ENCODE measurements at places on chromosomes 7 and 10.

DNA sequence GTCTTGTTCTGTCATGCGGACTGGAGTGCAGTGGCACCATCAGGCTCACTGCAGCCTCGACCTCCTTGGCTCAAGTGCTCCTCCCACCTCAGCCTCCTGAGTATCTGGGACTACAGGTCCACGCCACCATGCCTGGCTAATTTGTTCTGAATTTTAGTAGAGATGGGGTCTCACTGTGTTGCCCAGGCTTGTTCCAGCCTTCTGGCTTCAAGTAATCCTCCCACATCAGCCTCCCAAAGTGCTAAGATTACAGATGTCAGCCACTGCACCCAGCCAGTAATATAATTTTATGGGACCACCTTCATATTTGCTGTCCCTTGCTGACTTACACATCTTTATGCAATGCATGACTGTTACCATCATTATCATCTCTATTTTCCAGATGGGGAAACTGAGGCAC, 1.5 kb upstream of the HSPB1 start:
- DNase-seq, result no peak

DNA sequence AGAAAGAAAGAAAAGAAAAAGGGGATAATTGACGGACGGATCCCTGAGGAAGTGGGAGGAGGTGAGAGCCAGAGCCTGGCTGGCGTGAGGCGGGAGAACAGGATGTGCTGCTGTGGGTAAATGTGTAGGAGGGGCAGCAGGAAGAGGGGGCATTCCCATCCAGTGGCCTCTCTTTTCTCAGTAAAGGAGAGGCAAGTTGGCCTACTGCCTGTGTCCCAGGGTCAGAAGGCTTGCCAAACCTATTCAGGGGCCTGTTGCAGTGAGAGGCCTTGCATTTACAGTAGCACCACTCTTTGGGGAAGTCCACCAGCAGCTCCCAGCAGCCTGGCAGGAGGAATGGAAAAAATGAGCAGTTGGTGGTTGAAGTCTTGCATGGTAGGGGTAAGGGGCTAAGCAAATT, 26.6 kb upstream of the ASCC1 start:
- no peak for DNase-seq

DNA sequence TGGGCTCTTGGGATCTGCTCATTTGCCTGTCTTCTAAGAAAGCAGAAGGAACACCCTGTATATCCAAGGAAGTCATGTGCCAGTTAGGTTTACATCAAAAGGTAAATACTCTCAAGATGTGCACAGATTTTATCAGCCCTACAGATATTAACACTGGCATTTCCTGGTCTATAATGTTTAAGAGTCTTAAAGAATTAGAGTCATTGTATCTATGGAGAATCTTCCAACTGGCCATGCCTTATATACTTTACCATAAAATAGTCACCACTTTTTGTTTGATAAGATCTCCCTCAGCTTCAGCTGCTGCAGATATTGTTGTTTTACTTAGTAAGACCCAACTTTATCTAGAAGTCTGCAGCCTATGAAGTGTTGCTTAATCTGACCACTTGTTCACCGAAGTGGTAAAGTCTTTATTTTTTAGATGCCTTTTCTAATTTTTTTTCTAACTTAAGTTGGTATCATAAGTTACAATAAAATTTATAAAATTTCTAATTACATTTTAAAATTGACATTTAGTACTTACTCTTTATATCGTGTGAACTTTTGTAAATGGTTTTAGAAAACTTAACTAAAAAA, 58.5 kb downstream of the CPED1 start:
- DNase-seq, result no peak

DNA sequence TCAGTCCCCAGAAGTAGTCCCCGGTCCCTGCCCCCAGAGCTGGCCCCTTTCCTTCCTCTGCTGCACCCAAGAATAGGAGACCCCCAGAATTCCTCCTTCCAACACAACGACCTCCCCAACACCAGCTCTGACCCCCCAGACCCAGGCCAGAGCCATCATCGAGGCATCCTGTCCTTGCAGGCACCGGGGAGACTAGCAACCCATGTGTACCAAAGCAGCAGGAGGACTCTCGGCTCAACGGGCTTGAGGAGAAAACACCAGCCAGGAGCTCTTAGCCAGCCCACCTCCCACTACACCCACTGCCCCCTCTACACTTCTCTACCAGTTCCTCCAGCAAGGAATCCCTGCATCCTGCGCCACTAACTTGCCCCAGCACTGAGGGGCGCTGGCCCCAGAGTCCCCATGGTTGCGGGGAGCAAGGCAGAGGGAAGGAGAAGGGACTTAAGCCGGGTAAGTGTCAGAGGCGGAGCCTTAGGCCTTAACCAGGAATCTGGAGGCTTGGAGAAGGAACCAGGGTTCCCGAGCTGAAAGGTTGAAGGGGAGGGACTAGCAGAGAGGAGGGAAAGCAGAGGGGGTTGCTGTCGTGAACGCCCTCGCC, 3.9 kb downstream of the GRID1 start:
- no peak for DNase-seq

- no peak for DNase-seq
Observed at GRCh38 chr7:157021871-157022680, 11.6 kb upstream of the MNX1 start.

- DNase-seq, result no peak
Observed at GRCh38 chr7:42854571-42855118, 57.2 kb downstream of the C7orf25 start.

DNA sequence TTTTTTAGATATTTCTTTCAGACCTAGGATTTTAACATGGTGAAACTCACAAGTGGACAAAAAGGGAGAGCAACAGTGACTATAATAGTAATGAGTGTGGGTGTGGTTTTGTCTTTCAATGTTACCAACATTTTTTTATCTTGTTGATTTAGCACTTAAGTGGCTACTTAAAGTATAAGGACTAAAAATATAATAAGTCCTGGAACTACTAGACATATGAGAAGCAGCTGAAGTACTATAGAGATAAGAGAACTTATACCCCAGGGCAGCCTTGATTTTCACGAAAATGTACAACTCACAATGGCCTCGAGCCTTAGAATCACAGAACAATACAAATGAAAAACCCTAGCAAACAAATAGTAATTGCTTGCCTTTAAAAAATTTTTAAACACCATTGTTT, 1151.8 kb downstream of the TYW1 start:
- DNase-seq, result no peak

GRCh38 chr7:18803923-18804322, 308.4 kb downstream of the HDAC9 start:
- no peak for DNase-seq

- DNase-seq, result no peak
Observed at GRCh38 chr10:59887006-59887405, 19.4 kb downstream of the CCDC6 start.

DNA sequence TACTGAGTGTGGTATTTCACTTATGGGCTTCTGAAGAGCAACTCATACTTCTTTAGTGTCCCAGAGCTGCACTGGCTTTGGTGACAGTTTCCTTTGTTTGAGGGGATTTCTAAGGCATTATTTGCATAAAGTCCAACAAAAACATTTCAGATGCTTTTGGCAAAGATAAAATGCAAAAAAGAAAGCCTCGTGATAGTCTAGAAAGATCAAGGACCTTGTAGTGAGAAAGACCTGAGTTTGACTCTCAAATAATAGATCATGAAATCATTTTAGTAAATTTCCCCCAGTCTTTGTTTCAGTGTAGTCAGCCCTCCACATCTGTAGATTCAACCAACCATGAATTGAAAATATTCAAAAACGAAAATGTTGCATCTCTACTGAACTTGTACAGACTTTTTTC, 107.4 kb downstream of the EEPD1 start:
- DNase-seq, result no peak

DNA sequence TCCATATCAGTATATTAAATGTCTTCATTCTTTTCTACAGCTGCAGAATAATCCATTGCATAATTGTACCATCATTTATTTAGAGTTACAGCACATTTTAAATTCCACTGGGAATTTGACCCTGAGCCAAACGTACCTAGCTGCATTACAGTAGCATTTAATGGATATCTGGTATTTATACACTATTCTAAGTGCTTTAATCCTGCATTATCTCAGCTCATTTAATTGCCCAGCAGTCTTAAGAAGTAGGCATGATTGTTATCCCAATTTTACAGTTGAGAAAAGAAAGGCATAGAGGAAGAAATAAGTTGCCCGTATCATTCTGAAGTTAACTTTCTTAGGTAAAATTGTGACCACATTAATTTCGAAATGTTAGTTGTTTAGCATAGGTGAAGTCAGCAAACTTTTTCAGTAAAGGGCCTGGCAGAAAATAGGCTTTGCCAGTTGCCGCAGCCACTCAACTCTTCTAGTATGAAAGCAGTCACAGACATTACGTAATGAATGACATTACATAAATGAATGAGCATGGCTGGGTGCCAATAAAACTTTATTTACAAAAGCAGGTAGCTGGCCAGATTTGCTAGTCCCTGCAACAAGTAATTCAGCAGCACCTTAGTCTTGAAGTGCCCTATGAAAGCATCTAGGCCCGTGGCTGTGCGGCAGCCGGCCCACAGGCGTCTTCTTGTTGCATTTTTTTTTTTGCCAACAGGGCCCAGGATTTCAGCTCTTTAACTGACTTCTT, 30.0 kb downstream of the GUSB start:
- DNase-seq, result no peak

GRCh38 chr10:61606959-61607907, 55.5 kb upstream of the CABCOCO1 start:
- DNase-seq, result no peak

- no peak for DNase-seq
Observed at GRCh38 chr10:117684046-117684610, 141.6 kb downstream of the EMX2 start.

GRCh38 chr10:101616415-101617101, 28.4 kb downstream of the DPCD start:
- no peak for DNase-seq

DNA sequence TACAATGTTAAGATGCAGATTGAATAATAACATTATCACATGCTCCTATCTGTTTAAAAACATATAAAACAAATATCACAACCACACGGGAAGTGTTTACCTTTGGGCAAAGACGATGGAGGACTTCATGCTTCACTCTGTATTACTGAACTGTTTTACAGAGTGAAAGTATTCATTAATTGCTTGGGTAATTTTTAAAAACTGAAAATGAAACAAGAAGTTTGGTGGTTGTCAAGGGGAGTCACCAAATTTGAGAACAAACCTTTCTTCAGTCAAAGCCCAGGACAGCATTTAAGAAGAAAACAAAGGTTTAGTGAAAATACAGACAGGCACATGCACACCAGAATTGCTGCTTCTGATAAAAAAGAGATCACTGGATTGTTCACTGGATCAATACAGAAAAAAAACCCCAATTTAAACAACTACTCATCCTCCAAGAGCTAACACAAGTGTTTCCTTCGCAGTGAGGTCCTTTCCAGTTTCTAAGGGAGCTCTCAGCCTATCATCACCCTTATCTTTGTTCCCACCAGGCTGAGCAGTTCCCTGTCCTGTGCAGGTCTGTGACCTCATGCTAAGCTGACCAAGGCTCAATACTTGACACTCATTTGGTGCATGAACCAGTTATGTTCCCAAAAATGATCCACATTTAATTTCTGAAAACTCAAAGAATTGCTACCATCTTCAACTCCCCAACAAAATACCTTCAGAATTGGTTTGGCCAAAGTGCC, 8.8 kb downstream of the PARP12 start:
- no peak for DNase-seq

DNA sequence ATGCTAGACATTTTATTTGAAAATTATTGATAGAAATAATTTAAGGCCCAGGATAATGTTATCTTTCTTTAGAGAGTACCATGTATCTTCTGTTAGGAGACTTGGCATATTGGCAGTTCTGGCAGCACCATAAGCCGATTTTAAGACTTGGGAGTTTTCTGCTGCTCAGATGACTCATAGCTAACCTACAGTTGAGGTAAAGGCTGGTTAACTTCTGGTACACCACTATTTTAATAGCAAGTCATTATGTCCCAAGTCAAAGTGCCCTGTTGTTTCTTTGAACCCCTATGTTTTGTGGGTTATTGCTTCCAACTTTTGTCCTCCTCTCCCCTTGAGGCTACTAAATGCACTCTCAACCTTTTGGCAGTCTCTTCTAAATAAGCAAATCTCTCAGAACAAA, 25.2 kb downstream of the ATRNL1 start:
- no peak for DNase-seq

DNA sequence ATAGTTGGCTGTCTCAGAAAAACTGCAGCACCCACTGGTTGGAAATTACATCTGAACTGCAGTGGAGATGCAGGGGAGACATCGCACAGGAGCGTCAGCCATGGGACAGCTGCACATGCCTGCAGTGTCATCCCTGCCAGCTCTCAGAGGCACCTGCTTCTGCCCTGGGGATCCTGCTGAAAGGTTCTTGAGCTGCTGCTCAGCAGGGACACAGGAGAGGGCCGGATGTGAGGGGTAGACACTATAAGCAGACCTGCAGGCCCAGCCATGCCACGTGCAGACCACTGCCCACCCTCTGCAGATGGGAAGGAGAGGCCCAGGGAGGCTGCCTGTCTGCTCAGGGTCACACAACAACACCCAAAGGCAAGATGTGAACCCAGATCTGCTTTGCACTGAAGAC, 601.4 kb downstream of the DNAJB6 start:
- DNase-seq, result no peak

DNA sequence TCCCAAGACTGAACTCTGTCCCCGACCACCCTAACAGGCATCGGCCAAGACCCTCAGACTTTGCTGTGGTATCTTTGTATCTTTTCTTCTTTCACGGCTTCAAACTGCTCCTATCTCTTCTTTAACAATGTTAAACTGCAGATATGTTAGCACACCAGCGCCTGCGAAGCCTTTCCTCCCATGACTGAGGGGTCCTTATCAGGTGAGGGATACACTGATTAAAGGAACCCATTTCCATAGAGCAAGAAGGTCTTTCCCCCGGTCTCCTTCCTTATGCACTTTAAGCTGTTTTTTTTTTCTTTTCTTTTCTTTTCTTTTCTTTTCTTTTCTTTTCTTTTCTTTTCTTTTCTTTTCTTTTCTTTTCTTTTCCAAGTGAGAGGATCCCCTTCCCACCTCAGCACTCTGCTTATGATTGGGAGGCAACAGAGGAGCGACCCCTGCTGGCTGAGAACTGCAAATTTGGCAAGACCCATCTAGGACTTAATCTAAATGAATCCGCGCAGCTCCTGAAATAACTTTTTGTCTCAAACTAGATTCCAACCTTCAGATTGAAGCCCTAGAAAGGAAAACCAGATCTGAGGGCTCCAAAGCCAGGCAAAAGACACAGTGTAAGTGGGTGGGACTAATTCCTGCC, 109.9 kb downstream of the ITGB8 start:
- DNase-seq, result no peak

DNA sequence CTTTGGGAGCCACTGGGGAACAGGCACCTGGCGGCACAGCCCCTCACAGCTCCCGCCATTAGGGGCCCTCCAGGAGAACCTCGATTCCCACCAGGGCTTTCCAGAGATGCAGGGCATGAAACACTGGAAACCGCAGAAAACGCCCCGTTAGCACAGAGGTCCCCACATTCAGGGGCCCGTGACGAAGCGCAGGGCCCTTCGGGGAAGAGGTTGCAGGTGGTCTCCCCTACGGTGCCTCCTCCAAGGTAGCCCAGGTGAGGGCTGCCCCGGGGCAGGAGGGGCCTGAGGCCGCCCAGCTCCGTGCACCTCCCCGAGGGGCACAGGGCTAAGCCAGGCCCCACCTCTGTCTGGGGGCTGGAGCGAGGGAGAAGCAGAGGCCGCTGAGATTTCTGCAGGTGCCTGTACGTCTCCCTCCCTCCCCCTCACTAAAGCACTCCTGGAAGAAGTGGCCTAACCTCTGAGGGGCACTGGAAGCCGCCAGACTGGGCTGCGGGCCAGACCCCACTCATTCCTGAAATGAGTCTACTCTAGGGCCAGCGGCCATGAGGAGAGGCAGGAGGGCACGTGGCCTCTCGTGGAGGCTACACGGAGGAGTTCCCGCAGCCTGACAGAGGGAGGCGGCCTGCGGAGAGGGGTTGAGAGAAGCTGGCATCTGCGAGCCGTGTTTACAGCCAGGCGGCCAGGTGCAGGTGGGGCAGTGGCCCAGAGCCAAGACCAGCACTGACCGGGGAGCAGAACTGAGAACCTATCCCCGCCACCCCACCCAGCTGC, 6.9 kb downstream of the PDGFA start:
- no peak for DNase-seq

Measured in stimulated activated CD4-positive, alpha-beta T cell treated with anti-CD3 and anti-CD28 coated beads, Interleukin-1b, Interleukin-23, amount 100 ng/mL, for 4 hours (primary cell).